ENCODE measurements at places on chromosomes 13 and 19.
A peak's percentile ranks its signal among the peaks of the same experiment; 100 is the strongest.

DNA sequence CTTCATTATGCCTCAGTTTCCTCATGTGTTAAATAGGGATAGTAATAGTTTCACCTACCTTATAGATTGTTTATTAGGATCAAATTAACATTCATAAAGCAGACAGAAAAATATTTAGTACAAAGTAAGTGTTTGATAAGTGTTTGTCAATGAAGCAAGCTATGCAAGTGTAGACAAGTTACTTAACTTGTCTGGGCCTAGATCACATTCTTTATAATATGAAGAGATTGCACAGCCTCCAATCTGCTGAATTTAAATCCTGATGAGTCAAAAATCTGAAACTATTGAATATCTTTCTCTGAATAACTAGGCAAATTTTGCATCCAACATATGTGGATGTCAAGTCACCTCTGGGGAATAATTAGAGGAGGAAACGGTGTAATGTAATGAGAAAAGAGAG is 170.5 kb downstream of the MZT1 start:
- DNase-seq, result no peak

DNA sequence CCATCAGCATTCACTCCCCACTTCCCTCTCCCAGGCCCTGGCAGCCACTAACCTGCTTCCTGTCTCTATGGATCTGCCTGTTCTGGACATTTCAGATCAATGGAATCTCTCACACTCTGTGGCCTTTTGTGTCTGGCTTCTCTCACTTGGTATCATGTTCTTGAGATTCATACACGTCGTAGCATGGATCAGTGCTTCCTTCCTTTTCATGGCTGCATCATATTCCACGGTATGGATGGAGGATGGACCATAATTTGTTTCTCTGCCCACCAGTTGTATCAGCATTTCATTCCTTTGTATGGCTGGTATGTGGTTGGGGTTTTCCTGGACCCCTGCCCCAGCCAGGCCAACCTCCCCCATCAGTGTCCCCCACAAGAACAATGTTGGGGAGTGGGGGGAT is 36.2 kb downstream of the MYO9B start:
- DNase-seq, result no peak

- DNase-seq, result no peak
Measured at GRCh38 chr13:101624210-101624922, 171.9 kb downstream of the ITGBL1 start.

- DNase-seq, result no peak
Measured at GRCh38 chr19:30547246-30547645, 175.1 kb downstream of the ZNF536 start.

- DNase-seq, result no peak
Measured at GRCh38 chr13:72151241-72151640, 284.2 kb upstream of the DACH1 start.

DNA sequence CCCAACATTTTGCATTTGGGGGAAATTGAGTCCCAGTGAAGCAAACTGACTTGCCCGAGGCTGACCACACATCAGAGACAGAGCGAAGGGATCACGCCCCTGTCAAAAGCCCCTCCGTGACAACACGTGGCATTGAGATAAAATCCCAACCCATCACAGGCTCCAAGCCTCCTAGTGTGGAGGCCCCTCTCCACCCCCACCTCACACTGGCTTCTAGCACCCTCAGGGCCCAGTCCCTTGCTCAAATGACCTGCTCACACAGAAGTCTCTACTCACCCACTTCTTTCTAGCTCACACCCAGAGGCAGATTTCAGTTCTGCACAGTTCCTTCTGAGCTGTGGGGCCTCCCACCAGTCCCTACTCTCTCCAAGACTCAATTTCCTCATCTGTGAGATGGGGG is 10.3 kb downstream of the HPN start:
- no peak for DNase-seq

DNA sequence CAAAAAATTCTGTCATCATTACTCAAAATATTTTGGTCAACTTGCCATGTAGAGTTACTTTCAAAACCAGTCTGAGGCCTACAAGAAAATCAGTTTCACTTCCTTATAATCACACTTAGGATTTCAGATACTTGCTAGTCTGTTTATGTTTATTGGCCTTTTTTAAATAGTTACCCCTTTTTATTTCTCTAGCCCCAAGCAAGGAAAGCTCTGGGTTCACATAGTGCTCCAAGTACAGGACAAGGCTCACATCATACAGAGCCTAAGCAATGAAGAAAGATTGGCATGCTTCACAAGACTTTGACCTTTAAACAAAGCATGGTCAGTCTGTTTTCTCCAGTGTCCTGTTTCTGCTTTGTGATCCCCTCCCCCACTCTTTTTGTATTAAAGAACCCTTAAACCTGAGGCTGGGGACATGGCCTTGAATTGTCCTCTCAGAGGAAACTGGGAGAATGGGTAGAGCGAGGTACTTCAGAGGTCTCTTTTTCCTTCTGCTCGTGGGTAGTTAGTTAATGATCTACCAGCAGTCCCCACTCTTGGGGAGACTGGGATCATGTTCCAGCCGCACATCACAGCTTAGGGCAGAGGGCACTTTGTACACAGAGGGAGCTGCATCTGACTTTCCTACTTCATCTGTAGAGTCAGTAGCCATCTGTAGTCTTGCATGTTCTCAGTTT is 30.7 kb downstream of the CEACAM1 start:
- DNase-seq, result no peak

- DNase-seq, result no peak
Measured at GRCh38 chr13:61149331-61149730, 266.3 kb downstream of the PCDH20 start.

- DNase-seq, result peak; percentile 43
Measured at GRCh38 chr13:112668924-112669323, 20.9 kb upstream of the ATP11A start.
